Activated CD8-positive, alpha-beta T cell treated with anti-CD3 and anti-CD28 coated beads for 36 hours (primary cell): ENCODE measurements at places on chromosomes 5 and 9.
A peak's percentile ranks its signal among the peaks of the same experiment; 100 is the strongest.

- no peak for DNase-seq
Observed at GRCh38 chr9:72371151-72371550, 6.1 kb upstream of the ZFAND5 start.

DNA sequence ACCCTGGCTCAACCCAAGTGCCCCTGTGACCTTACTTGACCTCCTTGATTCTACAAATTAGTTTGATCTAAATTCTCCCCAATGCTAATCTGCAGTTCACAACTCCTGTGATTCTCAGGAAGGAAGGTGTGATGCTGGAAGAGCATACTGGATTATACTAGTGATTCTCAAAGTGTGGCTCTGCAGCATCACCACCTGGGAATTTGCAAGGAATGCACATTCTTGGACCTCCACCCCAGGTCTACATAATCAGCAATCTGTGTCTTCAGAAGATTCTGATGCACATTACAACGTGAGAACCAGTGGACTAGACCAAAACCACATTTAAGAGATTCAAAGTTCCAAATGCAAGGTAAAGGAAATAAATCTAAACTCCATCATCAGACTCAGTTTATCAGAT lies 198.6 kb downstream of the AGTPBP1 start:
- DNase-seq: no peak

DNA sequence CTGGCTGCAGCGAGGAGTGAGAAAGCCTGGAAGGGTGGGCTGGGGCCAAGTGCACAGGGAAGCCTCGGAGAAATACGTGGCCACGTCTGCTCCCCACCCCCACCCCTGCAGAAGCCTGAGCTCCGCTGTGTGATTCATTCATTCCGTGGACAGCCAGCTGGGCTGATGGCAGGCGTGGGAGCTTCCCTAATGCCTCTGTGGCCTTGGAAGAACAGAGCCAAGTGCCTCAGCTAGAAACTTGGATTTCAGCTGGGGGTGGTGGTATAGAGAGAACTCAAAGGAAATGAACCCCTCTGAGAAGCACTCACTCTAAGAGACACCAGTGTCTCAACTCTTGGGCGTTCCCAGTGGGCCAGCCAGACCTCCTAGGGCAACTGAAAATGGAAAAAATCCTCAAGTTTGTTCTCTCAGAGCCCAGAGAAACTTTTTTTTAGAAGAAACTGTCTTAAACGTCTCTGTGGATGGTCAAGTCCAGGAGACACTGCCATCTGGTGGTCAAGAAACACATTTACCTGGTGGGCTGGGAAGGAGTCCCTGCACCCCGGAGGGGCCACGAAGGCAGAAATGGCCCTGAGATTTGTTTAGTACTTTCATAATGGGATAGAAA lies 18.0 kb downstream of the ATOX1 start:
- DNase-seq: peak; percentile 59

DNA sequence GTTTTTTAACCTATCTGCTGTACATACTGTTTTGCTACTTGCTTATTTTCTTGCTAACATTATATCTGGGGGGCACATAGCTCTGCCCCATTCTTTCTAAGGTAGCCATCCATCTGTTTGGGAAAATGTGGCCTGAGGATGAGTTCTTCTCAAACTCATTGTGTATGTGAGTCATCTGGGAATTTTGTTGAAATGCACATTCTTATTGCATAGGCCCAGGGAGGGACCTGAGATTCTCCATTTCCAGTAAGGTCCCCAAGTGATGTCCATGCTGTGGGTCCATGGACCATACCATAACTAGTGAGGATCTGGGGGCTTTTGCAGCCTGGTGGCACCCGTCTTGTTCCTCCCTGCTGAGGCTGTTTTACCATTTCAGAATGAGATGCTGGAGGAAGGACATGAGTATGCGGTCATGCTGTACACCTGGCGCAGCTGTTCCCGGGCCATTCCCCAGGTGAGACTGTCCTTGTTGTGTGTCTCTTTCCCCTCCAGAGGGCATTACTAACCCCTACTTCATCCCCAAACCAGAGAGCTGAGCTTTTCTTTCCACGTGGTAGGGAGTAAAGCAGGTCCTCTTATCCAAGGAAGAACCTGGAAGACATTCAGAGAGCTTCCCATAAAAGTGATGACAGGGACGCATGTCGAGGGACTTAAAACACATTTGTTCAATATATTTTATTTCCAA lies 28.6 kb downstream of the CYFIP2 start:
- DNase-seq: no peak

GRCh38 chr5:138650196-138650595 lies 75.0 kb upstream of the HSPA9 start:
- no peak for DNase-seq

GRCh38 chr9:3971391-3972082 lies 328.3 kb downstream of the GLIS3 start:
- no peak for DNase-seq
